ENCODE measurements at places on chromosomes 16 and 17.

GRCh38 chr17:72782985-72783701 is 309.3 kb downstream of the SLC39A11 start:
- no peak for DNase-seq

- DNase-seq = no peak
Observed at GRCh38 chr17:68870976-68871375, 84.2 kb downstream of the ABCA8 start.

- no peak for DNase-seq
Observed at GRCh38 chr16:70610273-70611223, 35.8 kb upstream of the IL34 start.

DNA sequence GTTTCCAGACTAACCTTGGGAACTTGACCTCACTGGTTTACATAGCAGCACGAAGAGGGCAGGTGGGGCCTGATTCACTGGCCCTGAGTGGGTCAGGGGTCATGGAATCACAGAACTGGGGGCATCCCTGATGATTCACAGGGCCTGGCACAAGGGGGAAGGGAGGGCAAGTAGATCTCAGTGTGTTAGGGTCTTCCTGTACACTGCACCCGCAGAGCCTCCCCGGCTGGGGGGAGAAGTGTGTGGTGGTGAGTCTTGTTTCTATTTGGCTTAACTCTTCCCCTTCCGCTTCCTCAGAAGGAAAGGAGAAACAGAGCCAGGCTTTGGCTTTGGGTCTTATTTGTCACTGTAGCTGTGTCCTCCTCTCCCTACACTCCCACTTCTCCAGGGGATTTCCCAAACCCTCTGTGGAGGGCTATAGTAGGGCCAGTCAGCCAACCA is 3.7 kb downstream of the STARD3 start:
- no peak for DNase-seq

GRCh38 chr17:80971704-80972304 is 19.8 kb upstream of the CHMP6 start:
- DNase-seq = no peak

- DNase-seq = no peak
Observed at GRCh38 chr17:53227111-53227510, 595.6 kb upstream of the KIF2B start.

- DNase-seq = no peak
Observed at GRCh38 chr17:68740555-68741447, 139.6 kb upstream of the FAM20A start.

DNA sequence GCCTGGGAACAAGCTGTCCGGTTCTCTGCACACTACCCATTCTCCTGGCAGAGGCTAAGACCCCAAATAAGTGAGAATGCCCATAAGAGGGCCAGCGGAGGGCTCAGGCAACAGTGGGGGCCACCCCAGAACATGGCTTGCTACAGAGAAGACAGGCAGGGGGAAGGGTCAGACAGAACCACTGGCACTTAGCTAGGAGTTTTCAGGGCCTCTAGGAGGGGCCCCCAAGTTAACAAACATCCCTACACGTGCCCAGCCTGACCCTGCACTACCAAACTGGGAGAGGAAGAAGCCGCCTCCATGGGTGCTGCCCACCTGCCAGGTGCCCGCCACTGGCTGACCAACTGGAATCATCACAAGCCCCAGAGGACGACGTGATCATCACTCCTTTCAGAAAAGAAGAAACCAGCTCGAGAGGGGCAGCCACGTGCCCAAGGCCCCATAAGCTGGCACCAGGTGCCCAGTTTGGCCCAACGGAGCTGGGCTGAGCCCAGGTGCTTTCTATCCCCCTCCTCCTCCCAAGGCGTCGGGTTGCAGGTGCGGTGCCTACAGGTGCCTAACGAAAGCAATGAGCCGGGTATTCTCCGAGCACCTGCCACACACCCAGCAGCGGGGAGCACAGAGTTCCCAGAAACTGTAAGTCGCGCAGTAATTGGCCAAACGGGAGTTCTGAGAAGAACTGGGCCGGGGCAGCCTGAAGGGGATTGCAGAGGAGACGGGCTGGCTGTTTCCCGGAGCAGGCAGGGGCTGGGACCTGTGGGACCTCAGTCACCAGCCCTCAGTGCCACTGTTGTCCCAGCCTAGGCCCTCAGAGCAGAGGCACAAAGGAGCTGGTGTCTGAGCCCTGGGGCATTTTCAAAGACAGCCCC is 13.2 kb downstream of the RPH3AL start:
- DNase-seq = no peak

All from stimulated activated CD4-positive, alpha-beta T cell treated with anti-CD3 and anti-CD28 coated beads, Interleukin-1b, Interleukin-23, amount 100 ng/mL, for 1 hour (primary cell).